ENCODE measurements at places on chromosomes 4 and X.

DNA sequence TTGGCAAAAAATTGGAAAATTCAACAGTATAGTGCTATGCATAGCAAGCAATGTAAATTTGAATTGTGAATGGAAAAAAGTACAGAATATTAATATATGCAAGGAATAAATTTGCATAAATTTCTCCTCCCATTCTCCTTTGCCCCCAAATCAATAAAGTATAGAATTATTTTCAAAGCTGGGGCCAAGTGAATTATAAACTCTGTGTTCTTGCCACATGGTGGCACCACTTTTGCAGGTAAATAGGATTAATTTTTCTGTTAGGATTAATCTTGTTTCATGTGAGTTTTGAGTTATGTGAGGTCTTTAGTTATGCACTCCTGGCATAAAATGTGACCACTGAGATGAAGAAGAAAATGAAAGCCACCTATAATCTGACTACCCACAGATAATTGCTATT is 19.9 kb downstream of the COPS4 start:
- peak; percentile 15 for DNase-seq

- DNase-seq: no peak
Observed at GRCh38 chr4:148211533-148211932, 230.7 kb downstream of the NR3C2 start.

DNA sequence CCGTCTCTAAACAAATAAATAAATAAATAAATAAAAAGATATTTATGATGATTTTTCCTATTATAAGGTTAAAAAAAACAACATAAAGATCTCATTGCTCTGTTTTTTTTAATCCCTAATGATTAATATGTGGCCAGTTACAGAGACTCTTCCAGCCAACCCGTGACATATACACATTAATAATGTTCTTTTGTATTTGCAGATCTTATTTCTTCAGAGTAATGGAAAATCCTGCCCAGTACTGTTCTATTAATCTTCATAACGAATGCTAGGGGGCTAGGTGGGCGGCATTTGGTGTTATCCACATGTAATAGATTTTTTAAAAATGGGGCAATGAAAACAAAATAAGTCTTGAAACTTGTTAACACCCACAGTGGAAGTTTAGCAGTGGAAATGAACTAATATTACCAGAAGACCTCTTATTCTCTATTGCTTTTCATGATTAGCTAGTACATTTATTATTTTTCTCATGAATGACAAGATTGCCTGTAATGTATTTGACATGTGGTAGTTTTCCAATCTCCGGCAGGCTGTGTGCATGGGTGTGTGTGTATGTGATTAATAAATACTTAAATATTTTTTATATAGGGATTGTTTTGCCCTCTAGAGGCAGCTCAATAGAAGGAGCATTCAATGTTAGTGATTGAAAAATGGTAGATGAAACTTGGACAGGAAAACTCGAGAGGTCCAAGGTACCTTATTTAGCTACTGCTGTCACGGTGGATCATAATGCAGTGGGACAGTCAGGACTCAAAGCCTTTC is 457.4 kb downstream of the IL1RAPL1 start:
- DNase-seq: peak; percentile 26

GRCh38 chr4:69848028-69848427 is 11.9 kb downstream of the SULT1E1 start:
- DNase-seq: no peak

- no peak for DNase-seq
Observed at GRCh38 chr4:171342646-171343045, 470.6 kb upstream of the GALNTL6 start.

DNA sequence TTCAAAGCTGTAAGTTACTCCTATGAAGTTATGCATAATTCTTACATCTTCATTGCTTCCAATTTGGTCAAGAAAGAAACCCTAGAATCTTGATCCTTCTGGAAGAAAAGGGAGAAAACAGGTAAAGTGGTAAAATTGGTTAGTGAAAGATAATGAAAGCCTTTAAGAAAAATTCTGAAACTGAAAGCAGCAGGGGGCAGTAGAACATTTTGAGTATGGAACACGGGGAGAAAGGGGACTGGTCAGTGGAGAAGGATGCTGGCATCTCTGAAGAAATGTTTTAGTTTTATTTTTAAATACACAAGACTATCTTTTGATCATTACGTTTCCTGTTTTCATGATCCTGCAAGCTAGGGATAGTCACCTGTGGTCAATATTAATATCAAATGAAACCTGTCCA is 54.3 kb downstream of the SLIT2 start:
- DNase-seq: peak; percentile 59
